ENCODE measurements at places on chromosomes 4 and X.

GRCh38 chr4:122045533-122045932, 93.7 kb upstream of the TRPC3 start:
- DNase-seq, result no peak

DNA sequence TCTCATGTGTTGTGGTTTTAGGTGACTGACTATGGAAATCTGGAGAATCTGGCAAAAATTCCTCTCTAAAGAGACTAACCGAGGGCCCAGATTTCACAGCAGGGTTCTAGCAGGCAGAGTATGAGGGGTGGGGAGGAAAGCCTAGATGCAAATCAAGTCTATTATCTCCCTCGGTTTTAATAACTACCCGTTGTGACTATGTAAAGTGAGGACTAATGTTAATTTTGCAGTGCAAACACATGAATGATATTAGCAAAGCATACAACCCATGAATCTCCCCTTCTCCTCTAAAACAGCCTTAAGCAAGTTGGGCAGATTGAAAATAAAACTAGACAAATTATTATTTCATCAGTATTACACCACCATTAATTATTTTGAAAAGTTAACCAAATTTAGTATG, 131.4 kb downstream of the SLITRK2 start:
- DNase-seq, result no peak

- no peak for DNase-seq
Observed at GRCh38 chr4:101292901-101293300, 54.4 kb downstream of the PPP3CA start.

DNA sequence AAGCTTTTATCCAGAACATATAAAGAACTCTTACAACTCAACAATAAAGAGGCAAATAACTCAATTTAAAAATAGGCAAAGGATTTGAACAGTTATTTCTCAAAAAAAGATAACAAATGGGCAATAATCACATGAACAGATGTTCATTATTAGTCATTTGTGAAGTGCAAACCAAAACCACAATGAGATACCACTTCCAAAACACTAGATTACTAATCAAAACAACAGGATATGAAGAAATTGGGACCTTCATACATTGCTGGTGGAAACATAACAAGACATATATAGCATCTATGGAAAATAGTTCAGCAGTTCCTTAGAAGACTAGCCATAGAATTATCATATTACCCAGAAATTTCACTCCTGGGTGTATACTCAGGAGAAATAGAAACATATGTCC, 224.6 kb downstream of the FBXO8 start:
- no peak for DNase-seq

DNA sequence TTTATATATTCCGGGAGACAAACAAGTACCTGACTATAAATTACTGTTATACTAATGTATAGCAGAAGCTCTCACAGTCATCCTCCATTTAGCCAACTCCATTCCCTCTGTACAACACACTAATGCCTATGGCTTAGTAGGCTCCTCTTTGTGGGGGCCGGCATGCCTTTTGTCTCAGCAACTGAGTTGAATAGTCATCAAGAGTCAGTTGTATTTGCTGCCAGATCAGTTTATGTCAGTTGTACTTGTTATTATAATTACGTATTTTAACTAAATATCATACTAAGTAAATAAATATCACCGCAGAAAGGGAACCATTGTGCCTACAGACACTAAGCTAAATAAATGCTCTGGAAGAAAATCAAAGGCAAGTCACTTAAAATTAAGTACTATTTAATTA, 9.9 kb downstream of the PRMT9 start:
- no peak for DNase-seq

DNA sequence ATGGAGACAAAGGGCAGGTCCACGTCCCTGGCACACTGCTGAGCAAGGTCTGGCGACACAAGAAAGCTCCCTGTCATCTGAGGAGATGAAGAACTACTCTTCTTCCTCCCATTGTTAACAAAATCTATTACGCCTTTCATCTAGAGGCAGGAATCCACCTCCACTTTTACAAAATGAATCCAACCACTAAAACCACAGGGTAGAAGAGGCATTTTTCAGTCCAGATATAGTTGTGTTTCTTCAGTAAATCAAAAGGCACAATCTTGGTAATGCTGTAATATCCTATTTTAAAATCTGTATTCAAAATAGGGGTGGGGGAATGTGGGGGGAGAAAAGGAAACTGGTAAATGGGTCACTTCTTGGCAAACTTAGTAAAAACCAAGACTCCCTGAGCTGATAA, 101.4 kb downstream of the CDS1 start:
- no peak for DNase-seq

DNA sequence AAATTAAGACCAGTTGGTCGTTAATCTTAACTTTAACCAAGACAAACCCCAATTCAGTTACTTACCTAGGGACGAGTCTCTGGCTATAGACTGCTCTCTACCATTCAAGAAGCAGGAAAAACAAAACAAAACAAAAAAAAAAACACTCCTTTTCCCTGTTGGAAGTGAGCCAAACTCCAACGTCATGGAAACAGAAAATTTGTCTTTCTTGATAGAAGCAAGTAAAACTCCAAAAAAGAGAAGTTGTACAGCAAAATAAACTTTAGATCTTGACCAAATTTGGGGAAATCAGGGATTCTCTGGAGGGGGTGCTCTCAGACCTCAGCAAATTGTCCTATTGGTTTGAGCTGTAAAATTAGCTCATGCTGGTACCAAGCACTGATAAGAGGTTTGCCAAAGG, 3.7 kb downstream of the CNGA1 start:
- no peak for DNase-seq

- no peak for DNase-seq
Observed at GRCh38 chr4:168868044-168868781, 141.8 kb downstream of the CBR4 start.

DNA sequence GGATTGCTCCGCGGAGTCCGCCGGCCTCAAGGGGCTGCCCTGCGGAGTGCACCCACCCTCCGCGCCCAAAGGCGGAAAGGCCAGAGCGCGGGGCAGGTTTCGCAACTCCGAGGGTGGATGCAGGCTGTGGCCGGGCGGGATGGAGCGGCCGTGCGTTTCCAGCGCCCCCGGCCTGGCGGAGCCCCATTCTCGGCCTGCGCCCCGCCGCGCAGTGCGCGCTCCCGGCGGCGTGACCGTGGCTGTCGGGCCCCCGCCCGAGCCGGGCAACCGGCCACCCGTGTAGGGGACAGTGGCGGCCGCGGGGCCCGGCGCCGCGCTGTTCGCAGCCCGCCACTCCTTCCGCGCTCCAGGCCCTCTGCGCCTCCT, 331 bp downstream of the SETD7 start:
- DNase-seq, result peak; percentile 56

DNA sequence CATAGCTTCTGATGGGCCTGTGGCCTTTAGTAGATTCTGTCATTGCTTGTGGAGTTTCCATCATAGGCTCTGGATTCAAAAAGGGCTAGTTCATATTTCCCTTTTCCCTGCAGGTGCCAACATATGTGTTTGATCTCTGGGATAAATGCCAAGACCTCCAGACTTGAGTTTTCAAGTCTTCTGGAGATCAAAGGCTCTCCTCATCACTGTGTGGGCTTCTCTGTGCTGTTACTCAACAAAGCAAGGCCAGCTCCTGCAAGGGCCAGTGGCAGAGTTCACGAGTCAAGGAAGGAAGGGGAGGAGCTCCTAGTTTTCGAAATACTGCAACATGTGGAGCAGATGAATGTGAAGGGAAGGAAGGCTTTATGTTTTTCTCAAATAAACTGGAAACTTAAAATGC, 62.7 kb upstream of the SCML1 start:
- DNase-seq, result no peak

DNA sequence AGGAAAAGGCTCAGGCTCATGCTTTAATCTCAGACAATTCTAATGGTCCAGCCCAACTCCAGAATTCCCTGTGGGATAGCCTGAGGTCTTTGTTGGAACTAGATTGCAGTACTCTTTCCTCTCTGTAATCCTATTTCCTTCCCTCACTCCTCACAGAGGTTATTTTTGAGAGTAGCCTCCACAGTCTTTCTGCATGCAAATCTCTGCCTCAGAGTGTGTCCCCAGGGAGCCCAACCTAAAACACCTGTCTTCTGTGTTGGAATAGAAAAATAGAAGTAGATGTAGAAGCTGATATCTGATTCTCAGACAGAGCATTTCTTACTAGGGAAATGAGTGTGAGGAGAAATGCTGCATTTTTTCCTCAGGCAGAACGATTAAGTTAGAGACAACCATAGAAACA, 915.5 kb upstream of the EPHA5 start:
- DNase-seq, result no peak

- DNase-seq, result no peak
Observed at GRCh38 chr4:125991398-125991797, 676.6 kb downstream of the FAT4 start.

GRCh38 chr4:115537387-115537786, 424.0 kb upstream of the NDST4 start:
- no peak for DNase-seq

DNA sequence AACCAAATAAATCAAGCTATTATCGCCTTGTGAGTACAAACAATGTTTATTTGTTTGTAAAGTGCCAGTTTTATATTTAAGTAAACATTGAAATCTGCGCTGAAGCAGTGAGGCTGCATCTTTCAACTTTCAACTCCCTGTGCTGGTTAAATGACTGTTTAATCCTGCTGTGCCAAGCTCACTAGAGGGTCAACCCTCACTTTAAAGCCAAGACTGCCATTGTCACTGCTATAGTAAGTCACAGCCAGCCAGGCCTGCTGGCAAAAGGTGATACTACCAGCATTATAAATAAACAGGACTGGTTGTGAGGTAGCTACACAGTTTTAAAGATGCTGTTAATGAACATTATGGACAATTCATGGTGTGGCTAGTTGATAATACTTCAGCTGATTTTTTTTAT, 34.6 kb downstream of the EFHC2 start:
- no peak for DNase-seq

DNA sequence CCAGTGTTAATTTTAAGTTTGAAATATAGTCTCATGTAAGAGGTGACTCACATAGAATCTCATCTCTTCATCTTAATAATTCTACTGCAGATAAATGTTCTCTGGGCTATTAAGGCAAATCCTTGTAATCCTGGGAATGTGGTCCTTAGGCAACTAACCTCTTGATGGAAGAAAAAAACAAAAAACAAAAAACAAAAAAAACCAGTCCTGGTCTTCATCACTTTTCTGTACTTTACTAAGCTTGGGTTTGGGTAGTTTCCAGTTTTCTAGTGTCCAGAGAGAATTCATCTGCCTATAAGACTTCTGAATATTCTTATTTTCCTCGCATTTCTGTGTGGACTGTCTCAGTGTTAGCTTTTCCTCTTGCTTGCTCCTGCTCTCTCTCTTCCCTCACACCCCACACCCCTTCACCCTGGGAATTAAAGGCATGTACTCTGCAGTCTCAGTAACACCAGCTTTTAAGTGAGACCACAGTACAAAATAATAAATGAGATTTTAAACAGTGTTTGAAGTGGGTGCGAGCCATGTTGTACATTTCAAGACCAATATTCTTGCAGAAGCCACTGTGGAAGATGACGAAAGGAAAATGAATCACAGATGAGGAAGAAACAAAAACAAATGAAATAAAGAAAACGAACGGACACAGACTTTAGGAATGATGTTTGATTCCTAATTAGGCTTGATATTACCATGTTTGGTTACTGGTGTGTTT, 51.7 kb downstream of the HAND2 start:
- no peak for DNase-seq

- DNase-seq, result no peak
Observed at GRCh38 chrX:80354966-80355465, 65.2 kb upstream of the TENT5D start.

DNA sequence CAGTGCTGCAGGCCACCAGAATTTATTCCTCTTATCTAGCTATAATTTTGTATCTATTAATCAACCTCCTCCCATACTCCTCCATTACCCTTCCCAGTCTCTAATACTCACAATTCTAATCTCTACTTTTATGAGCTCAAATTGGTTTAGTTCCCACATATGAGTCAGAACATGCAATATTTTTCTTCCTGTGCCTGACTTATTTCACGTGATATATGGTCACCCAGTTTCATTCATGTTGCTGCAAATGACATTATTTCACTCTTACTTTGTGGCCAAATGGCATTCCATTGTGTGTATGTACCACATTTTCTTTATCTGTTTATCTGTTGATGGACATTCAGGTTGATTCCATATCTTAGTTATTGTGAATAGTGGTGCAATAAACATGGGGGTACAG, 483.5 kb downstream of the ACTRT1 start:
- no peak for DNase-seq

DNA sequence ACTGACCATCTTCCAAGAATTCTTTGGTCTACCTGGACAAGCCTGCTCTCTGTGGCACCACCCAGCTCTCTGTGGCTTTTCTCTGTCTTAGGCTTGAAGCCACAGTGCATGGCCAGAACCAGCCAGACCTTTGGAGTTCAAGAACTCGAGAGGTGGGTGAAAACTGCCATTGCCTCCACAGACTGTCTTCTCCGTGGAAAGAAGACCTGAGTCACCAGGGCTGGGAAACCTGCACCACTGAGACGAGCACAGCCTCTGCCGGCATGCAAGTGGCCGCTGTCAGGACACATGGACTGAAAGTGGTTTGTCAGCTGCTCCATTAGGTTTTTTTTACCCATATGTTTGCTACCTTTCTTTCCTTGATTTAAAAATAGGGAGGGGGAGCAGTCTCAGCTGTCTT, 74.5 kb downstream of the MGST2 start:
- no peak for DNase-seq

DNA sequence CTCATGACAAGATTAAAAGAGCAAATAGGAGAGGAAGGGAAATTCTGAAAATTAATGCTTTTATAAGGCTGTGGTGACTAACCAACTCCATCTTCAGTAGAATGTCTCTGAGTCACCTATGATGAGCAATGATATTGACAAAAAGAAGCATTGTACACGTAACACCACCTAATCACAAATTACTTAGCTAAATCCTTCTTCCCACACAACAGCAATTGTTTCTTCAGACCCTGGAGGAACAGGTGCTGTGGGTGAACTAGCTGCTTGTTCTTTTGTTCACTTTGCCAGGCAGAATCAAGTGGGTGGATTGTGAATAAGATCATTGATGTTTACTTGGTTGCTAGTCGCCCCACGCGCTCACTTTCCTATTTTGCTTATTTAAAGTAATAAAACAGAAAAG, 315.5 kb downstream of the CAMK2D start:
- no peak for DNase-seq

- no peak for DNase-seq
Observed at GRCh38 chrX:34350561-34351335, 218.6 kb upstream of the FAM47A start.

DNA sequence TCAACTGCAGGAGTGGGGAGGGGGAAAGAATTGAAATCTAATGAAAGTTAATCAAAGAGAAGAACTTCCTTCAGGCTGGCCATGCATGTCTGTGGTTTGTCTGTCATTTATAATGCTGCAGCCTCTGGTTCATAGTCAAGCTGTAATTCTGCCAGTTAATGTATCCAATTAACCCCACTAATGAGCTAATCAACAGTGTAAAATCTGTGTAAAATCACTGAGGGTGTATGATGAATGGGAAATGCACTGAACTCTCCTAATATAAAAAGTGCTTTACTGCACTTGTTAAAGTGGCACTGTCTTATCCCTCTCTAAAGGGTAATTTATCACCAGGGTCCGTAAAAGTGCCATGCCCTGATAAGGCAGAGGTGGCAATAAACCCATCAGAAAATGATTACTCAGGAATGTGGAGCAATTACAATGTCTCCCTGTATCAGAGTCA, 798.1 kb downstream of the PDHA2 start:
- no peak for DNase-seq

GRCh38 chrX:149374751-149375150, 130.4 kb downstream of the IDS start:
- no peak for DNase-seq

All from CD4-positive, alpha-beta memory T cell (primary cell).